ENCODE measurements at places on chromosomes 12 and 14.

DNA sequence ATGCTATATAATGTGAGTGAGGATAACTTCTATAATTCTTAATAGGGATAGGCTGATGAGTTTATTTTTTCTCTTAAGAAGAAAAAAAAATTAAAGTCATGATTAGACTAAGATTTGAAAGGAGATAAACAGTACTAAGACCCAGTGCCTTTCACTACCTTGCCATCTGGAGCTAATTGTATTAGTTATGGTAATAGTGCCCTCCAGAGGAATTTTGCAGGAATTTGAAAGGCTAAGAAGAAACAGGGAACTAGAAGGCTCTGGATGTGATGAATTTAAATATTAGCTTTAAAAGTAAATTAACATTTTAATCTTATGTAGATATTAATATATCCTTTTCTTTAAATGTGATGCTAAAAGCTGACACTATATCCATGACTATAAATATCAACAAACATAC, 36.6 kb upstream of the PIK3C2G start:
- DNase-seq, result peak; percentile 26

- peak; percentile 46 for DNase-seq
Observed at GRCh38 chr14:77338302-77338701, 17.5 kb downstream of the GSTZ1 start.

GRCh38 chr12:28033538-28033915, 61.0 kb upstream of the PTHLH start:
- no peak for DNase-seq

- no peak for DNase-seq
Observed at GRCh38 chr12:9960590-9960989, 10.6 kb upstream of the CLEC12A start.

DNA sequence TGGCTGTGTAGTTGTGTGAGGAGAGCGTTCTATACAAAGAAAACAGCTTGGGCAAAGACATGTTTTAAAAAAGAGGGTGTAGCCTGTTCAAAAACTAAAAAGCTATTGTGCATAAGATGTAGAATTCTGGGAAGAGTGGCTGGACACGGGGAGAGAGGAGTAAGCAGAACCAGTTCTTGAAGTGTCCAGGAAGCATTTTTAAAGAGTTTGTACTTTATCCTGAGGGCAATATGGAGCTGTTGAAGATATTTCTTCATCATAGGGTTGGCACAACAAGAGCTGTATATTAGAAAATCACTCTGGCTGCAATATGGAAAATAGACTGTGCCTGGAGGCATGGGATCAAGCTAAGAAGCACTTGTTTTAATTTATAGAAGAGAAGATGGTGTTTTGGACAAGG, 458.9 kb upstream of the LMO3 start:
- no peak for DNase-seq

- no peak for DNase-seq
Observed at GRCh38 chr12:64081008-64081404, 141.1 kb downstream of the KICS2 start.

DNA sequence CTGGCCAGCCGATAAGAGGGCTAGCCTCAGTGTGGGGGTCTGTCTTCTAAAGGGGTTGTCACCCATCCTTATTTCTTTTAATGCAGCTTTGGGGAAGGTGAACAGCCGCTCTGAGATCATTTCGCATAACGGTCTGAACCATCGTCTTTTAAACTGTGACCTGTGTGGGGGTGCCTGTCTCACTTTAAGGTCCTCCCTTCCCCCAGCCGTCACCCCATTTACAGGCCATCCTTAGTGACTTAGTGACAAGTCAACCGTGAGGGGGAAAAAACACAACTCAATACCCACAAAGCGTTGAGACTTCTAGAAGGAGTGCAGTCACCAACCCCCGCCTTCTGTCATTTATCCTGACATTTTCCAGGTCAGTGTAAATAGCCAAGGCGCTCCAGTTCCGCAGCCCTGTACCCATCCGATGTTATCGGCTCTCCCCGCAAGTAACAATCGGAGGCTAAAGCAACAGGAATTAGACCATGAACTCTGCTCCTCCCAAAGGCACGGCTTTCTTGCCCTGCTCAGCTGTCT, 505 bp upstream of the DENND5B start:
- DNase-seq, result peak; percentile 47

DNA sequence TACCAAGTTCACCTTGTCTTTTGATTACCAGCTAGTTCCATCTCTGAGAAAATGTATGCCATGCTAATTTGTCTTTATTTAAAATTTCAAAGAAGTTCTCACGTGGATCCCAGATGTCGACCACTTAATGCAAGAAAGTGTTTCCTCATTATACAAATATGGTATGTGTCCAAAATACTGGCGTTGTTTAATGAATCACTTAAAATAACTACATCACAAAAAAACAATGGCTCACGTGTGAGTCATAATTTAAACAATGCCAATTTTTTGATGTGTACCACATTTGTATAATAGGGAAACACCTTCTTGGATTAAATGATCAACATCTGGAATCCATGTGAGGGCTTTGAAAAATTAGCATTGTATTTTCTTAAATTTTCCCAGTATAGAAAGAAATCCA, 40.8 kb downstream of the DBX2 start:
- DNase-seq, result no peak

- DNase-seq, result no peak
Observed at GRCh38 chr14:42550310-42550709, 943.6 kb downstream of the LRFN5 start.

GRCh38 chr12:108642269-108642870, 8.7 kb upstream of the SELPLG start:
- no peak for DNase-seq

DNA sequence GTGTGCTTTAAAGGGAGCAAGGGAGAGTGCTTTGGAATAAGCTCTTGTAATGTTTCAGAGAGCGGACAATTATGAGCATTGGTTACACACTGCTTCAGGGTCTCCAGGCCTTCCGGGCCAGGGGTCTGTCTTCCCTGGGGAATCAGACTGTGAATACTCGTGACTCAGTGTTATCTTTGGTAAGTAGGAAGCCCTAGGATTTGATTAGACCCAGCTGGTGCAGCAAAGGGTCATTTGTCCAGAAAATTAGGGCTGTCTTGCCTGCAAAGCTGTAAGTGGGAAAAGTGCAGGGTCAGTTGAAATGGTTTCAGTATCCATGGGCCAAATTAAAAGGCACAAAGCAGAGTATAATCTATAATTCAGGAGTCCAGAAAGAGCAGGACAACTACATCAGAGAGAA, 475.6 kb downstream of the MED13L start:
- no peak for DNase-seq

GRCh38 chr12:27177706-27178105, 66.4 kb upstream of the STK38L start:
- no peak for DNase-seq

GRCh38 chr14:70904373-70904772, 2.9 kb upstream of the PCNX1 start:
- no peak for DNase-seq

- DNase-seq, result no peak
Observed at GRCh38 chr14:85308531-85309300, 221.2 kb upstream of the FLRT2 start.

- no peak for DNase-seq
Observed at GRCh38 chr14:77543240-77543551, 44.6 kb upstream of the ISM2 start.

DNA sequence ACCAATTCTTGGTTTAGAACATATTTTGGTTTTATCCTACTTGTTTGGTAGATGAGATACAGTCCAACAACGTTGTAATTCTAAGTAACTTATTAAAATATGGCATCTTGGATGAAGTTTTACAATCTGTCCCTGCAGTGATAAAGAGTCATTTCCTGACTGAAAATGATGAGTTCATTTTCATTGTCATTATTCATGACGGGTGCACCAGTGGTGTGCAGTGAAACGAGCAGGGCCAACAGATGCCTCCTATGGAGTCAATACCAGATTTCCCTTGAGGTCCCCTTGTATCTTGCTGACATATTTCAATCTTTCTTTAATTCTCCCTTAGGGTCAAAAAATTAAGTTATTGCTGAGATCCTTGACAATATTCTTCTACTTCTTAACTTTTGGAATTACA, 438.5 kb downstream of the LRIG3 start:
- no peak for DNase-seq

DNA sequence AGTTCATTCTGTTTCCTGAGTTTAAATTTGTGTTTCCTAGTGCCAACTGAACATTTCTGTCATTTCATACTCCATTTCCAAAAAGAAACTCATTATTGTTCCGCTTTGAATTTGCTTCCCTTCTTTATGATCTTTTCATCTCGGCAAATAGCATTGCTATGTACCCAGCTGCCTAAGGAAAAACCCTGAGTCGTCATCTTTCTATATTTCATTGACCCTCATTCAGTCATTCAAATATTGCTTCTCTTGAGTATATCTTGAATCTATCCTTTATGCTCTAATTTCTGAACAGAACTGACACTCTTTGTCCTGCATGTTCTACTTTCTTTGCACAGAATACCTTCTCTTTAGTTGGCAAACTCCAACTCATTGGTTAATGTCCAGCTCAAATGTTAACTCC, 35.9 kb downstream of the ADIPOR2 start:
- no peak for DNase-seq

All from H7 (cell line).